NCI-H526 (cell line): ENCODE measurements at places on chromosomes 11 and 22.

- DNase-seq, result no peak
Observed at GRCh38 chr11:15649371-15650104, 534.8 kb downstream of the INSC start.

- no peak for DNase-seq
Observed at GRCh38 chr22:49642331-49642730, 185.3 kb downstream of the BRD1 start.

DNA sequence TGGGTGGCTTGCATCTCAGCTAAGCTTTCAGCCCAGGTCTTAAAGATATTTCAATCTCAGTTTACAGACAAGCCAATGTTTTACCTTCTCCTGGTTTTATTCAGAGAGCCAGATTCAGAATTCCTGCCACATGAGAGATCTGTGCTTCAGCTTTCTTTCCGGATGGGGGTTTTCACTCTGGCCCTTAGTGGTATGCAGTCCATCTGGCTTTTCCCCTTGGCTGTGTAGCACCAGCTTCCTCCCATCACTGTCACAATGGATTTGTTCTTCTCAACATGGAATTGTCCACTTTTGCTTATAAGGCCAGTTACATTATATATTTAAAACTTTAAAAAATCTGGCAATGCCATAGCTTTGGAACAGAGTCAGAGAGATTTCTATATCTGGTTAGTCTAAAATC lies 303.9 kb downstream of the ETS1 start:
- DNase-seq, result no peak

- DNase-seq, result no peak
Observed at GRCh38 chr11:100719809-100720221, 32.7 kb downstream of the ARHGAP42 start.

- DNase-seq, result no peak
Observed at GRCh38 chr22:17597217-17597616, 31.3 kb downstream of the ATP6V1E1 start.

- no peak for DNase-seq
Observed at GRCh38 chr11:46444305-46444704, 52.7 kb upstream of the CHRM4 start.

- no peak for DNase-seq
Observed at GRCh38 chr11:35998634-35999033, 54.8 kb downstream of the LDLRAD3 start.

DNA sequence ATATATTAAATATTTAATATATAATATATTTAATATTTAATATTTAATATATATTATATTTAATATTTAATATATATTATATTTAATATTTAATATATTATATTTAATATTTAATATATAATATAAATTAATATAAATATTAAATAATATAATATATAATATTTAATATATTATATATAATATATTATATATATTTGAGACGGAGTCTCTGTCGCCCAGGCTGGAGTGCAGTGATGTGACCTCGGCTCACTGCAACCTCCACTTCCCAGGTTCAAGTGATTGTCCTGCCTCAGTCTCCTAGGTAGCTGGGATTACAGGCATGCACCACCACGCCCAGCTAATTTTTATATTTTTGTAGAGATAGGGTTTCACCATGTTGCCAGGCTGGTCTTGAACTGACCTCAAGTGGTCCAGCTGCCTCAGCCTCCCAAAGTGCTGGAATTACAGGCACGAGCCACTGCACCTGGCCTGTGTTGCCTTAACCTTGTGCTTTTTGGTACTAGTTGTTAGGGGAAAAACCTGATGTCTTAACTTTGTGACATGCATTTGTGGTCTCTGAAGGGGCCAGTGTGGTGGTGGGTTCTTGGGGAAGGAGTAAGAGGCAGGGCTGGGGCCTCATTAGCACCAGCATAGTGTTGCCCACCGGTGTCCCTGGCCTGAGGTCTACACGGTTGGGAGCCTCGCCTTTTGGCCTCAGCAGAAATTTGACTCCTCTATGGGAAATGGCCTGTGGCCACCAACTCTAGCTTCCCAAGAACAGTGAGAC lies 16.6 kb downstream of the SEC14L3 start:
- DNase-seq, result no peak

- DNase-seq, result no peak
Observed at GRCh38 chr22:20523086-20523983, 15.9 kb downstream of the MED15 start.
